ENCODE measurements at places on chromosomes 2 and 18.

- DNase-seq, result no peak
Observed at GRCh38 chr18:75612456-75612855, 185.0 kb upstream of the SMIM21 start.

- DNase-seq, result no peak
Observed at GRCh38 chr2:195842932-195843331, 185.9 kb downstream of the SLC39A10 start.

DNA sequence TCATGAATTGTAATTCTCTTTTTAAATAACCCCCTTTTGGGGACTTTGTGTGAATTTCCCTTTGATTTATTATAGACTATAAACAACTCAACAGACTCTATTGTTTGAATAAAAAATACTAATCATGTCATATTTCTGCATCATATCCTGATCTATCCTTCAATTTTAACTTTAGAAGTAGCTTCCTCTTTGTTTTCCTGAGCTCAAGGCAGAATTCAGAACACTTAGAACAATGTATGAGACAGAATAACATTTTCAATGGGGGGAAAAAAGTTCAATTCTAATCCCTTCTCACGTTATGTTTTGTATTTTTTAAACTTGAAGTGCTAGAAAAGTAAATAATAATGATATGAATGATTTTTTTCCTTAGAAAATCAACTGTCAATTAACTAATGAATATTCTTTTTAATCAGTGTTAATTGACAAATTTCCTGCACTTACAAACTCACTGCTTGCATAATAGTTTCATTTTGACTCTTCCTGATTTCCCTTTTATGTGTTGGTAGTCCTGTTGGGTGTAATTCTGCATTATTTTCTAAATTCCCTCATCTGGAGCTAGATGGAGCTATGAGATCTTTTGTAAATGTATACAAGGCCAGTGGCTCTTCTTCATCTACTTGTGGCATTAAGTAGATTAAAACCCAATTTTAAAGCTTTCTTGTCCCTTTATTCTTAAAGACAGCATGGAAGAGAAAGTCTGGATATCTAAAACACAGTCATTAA is 326.1 kb downstream of the PARD3B start:
- peak; percentile 5 for DNase-seq

DNA sequence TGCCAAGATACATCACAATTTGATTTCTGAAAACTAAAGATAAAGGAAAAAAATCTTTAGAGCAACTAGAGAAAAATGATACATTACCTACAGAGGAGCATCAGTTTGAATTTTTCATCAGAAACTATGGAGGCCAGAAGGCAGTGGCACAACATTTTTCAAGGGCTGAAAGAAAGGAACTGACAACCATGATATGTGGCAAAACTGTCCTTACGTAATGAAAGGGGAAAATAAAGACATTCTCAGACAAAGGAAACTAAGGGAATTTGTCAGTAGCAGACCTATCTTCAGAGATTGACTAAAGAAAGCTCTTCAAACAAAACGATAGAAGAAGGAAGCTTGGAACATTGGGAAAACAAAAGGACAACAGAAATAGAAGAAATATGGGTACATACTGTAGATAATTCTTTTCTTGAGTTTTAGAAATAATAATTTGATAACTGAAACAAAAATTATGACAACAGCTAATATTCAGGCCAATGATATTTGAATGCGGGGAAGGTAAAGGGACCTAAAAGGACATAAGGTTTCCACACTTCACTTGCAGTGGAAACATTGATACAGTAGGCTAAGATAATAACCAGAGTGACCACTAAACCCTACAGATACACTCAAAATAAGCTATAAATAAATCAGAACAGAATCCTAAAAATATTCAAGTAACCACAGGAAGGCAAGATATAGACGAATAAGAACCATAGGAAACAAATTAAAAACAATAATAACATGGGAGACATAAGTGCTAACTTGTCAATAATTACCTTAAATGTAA is 70.0 kb upstream of the NPAS2 start:
- DNase-seq, result no peak

GRCh38 chr18:42640160-42640559 is 475.3 kb downstream of the RIT2 start:
- no peak for DNase-seq

- DNase-seq, result no peak
Observed at GRCh38 chr2:33366473-33366872, 110.0 kb upstream of the RASGRP3 start.

Data from NT2/D1 (cell line).